ENCODE measurements at places on chromosomes 16 and 17.

- no peak for DNase-seq
Observed at GRCh38 chr17:57499648-57500049, 243.3 kb downstream of the MSI2 start.

GRCh38 chr16:35182043-35182677, 1722.7 kb downstream of the TP53TG3F start:
- no peak for DNase-seq

- no peak for DNase-seq
Observed at GRCh38 chr17:62388856-62389255, 8.5 kb downstream of the EFCAB3 start.

GRCh38 chr17:57240648-57241047, 15.7 kb upstream of the MSI2 start:
- no peak for DNase-seq

- no peak for DNase-seq
Observed at GRCh38 chr17:42058063-42058462, 7.7 kb upstream of the C17orf113 start.

GRCh38 chr17:31696184-31696602, 162.9 kb downstream of the COPRS start:
- DNase-seq = no peak

- no peak for DNase-seq
Observed at GRCh38 chr16:75306099-75306762, 54.8 kb upstream of the BCAR1 start.

DNA sequence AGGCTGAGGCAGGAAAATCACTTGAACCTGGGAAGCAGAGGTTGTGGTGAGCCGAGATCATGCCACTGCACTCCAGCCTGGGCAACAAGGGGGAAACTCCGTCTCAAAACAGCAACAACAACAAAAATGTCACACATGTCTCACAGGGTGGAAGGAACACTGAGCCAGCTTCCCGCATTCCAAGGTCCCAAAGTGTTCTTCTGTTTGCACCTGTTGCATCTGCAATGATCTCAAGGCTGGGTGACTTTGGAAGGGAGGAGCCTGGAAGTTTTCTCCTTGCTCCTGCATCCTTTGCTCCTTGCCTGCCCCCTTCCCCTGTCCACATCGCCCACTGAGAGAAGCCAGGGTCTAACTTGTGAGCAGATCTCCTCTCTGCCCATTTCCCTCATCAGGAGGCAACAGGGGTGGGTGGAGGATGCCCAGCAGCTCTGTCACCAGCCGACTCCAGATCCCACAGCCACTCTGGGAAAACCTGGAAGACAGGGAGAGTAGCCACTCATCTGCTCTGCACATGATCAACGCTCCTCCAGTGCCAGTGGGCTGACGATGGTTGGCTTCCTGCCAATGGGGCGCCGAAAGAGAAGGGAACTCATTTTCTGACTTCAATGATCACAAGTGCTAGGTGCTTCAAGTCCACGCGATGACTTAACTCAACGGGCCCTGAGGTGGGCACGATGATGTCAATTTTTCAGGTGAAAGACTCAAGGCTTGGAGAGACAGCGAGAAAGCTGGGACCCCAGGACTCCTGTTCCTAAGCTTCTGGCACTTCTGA, 12.6 kb downstream of the CHST6 start:
- no peak for DNase-seq

- DNase-seq = no peak
Observed at GRCh38 chr17:1002771-1003555, 6.0 kb downstream of the TIMM22 start.

GRCh38 chr17:81097943-81098308, 63.0 kb downstream of the BAIAP2 start:
- no peak for DNase-seq

- DNase-seq = no peak
Observed at GRCh38 chr16:75252049-75252864, 833 bp upstream of the BCAR1 start.

- DNase-seq = peak; percentile 17
Observed at GRCh38 chr16:88769617-88770460, 15.2 kb downstream of the PIEZO1 start.

GRCh38 chr17:57538736-57539456, 206.2 kb downstream of the CCDC182 start:
- no peak for DNase-seq

DNA sequence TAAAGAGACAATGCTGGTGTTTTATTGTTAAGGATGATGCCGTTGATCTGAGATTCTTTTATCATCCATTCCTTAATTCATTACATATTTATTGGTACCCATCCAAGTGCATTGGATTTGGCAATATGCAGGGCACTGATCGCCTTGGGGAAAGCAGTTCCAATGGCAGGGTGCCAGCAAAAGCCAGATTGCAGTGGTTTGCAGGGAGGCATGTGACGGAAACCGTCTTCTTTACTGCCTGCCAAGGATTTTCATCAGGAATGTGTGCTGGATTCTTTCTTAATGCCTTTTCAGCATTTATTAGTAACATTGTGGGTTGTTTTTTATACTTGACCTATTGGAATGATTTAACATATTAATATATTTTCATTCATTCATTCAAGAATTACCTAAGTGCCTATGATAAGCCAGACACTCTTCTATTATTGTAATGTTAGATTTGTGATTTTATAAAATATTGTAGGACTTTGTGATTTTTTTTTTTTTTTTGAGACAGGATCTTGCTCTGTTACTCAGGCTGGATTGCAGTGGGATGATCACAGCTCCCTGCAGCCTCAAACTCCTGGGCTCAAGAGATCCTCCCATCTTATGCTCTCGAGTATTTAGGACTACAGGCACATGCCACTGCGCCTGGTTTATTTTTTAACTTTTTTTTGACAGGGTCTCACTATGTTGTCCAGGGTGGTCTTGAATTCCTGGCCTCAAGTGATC, 93.4 kb upstream of the TNRC6A start:
- DNase-seq = no peak

- no peak for DNase-seq
Observed at GRCh38 chr17:51373489-51374152, 113.3 kb downstream of the UTP18 start.

DNA sequence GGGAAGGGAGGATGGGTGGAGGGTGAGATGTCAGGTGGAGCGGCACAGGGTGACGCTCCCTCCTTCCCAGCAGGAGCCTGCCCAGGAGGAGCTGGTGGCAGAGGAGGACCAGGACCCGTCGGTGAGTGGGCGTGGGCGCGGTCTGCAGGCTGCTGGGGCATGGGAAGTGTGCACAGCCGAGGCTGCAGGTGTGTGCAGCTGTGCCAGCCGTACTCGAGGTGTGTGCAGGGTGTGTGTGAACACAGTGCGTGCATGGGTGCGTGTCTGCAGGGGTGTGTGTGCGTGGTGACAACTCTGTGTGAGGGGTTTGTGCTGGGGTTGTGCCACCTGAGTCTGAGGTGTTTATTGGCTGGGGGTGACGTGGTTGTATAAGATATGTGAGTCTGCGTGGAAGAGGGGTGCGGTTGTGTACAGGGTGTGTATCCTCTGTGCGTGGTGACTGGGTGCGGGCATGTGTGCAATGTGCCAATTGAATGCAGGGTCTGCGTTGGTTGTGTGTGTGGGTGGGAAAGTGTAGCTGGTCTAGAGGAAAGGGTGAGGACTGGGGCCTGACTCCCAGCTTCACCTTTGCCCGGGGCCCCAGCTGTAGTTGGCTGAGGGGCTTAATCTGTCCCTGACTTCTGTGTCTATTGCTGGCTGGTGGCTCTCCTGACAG, 670 bp downstream of the TNFSF12 start:
- DNase-seq = peak; percentile 42

- DNase-seq = no peak
Observed at GRCh38 chr17:2304931-2305330, 1.2 kb downstream of the SRR start.

- DNase-seq = no peak
Observed at GRCh38 chr16:55379876-55380390, 55.9 kb downstream of the IRX6 start.

- DNase-seq = no peak
Observed at GRCh38 chr17:72523491-72523890, 402.7 kb downstream of the SOX9 start.

DNA sequence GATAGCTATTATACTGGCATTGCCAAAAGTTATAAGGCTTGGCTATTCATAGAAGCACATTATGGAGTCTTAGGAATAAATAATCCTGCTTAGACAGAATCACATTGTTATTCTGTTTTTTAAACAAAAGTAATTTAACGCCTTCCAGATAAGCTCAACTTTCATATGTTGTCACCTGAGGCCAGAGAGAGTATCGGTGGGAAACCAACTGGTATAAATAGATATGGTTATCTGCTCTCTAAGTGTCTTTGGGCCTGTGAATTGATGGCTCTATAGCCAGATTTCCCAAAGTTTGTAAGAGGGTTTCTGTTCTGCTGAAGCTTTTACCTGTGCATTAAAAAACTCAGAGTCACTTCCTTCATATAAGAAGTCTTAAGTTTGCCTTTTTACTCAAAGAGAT, 1449.4 kb downstream of the CDH11 start:
- DNase-seq = no peak

- DNase-seq = no peak
Observed at GRCh38 chr17:71725811-71726210, 395.0 kb upstream of the SOX9 start.

GRCh38 chr17:68297195-68297594, 5.9 kb downstream of the ARSG start:
- DNase-seq = no peak

DNA sequence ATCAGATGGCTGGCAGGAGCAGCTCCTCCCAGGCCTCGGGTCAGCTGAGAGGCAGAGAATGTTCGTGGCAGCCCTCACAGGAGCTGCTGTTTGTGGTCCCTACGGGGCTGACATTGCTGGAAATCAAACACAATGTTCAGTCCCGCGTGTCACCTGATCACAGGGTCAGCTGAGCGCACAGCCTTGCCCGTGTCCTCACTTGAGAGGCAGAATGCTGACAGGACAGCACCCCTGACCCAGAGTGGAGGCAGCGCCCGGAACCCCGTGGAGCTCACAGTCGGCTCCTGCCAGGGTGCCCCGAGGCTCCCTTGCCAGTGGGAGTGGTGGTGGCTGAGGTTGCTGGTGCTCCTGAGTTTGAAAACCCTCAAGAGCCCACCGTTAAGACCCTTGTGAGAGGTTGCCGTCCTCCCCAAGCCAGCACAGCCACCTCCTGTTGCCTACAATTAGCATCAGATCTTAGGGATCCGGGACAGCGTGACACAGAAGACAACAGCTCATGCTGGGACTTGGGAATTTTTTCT, 3.6 kb upstream of the CHMP6 start:
- no peak for DNase-seq

DNA sequence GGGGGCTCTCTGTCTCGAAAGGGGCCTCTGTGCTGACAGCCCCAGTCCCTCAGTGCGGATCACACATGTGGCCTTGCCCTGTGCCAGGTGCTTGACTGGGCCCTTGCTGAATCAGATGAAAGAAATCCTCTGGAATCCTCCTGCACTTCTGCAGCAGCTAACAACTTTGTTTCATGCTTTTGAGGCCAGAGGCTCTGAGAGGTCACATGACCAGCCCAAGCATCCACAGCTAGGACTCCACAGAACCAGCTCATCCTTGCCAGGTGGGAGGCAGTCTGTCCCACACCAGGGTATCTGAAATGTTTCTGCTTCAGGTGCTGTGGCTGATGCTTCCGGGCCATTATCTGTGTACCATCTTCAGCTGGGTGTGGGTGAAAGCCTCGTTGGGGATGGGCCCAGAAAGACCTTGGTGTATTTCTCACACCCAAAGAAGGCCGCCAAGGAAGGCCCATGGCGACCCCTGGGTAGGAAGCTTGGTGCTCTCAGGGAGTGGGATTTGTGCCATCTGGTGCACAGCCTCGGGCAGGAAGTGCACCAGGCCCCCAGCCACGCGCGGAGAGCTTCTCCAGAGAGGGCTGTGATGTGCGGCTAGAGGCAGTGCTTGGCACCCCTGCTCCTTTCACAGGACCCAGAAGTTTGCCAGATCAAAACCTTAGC, 143.8 kb downstream of the CLEC16A start:
- DNase-seq = peak; percentile 43

DNA sequence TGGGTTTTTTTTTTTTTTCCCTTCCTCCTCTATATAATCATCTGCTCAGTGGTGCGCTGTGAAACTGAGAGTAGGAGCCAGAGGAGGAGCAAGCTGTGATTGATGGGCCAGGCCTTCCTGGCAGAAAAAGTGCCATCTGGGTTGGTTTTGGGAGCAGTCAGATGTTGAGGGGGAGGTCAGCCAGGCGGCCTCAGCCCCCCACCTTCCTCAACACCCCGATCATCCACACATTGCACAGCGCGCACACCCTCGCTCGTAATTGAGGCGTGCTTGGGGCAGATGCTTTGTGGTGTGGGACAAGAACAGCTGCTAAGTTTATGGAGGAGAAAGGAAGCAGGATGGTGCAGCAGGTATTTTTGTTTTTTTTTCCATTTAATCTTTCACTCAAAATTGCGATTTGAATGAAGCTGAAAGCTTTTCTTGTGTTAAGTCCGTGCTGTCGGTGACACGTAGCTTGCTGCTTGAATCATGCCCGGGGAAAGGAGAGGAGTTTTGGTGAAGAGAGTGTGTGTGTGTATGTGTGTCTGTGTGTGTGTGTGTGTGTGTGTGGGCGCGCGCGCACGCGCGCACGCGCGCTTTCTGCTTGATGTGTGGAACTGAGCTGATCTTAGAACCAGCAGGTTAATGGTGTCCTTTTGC, 177.4 kb downstream of the RBFOX1 start:
- no peak for DNase-seq

DNA sequence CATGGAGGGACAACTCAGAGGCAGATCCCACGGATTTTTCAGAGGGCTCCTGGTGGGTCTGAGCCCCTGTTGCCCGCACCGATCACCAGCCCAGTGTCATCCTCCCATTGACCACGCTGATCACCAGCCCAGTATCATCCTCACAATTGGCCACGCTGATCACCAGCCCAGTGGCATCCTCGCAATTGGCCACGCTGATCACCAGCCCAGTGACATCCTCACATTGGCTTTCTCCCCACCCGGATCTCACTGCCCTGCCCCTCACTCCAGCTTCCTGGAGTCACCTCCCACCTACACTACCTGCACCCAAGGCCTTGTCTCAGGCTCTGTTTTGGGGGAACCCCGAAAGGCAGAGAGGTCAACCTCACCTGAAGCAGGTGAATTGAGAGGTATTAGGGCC, 358.2 kb upstream of the TNRC6C start:
- no peak for DNase-seq

DNA sequence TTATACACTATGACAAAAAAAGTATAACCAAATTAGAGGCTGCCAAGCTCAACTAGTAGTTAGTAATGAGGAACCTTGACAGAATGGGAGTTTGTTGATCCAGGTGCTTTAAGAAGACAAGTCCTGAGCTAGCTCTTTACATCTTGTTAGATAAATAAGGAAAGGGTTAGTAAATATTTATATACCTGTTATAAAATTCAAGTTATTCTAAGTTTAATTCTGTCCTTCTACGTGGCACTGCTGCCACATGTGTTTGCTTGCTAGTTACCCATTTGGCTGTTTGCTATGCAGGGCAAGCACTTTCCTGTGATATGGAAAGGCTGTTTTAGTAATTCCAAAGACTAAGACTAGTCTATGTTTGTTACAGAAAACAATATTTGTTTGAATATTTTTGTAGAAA, 180.5 kb downstream of the MYO1D start:
- DNase-seq = no peak

GRCh38 chr16:89316701-89317100, 99.2 kb downstream of the ZNF778 start:
- DNase-seq = no peak

DNA sequence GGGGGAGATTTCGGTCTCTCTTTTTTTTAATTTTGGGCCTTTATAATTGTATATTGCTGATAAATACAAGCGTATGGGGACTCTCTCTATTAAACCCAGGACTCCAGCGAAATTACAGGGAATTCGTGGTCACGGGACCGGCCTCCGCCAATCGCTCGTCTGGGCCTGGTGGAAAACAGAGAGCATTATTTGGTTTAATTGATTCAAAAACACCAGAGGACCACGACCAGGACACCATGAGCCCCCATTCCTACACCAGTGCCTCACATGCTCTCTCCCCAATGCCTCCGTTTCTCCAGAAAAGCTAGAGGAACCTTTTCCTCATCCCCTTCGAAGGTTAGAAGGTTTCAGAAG, at the start of gene HOXB2:
HOXB2 (minus strand) TSS at position 88 of the 354 bp plus-strand sequence. CDS start 198 bp downstream, outside the sequence.
- DNase-seq = no peak

All from activated CD4-positive, alpha-beta T cell treated with anti-CD3 and anti-CD28 coated beads, Interleukin-2, Interleukin-4, amounts not matched to agents 100 ng/mL and 50 ng/mL, durations not matched to agents 16 hours and 8 hours (primary cell).